Right lobe of liver (tissue), 6 donors: ENCODE measurements at places on chromosomes 4 and X. TPM values are rescaled to one million over a fixed set of nuclear protein-coding genes. Genes with fewer than 3 reads are reported as not detected.

DNA sequence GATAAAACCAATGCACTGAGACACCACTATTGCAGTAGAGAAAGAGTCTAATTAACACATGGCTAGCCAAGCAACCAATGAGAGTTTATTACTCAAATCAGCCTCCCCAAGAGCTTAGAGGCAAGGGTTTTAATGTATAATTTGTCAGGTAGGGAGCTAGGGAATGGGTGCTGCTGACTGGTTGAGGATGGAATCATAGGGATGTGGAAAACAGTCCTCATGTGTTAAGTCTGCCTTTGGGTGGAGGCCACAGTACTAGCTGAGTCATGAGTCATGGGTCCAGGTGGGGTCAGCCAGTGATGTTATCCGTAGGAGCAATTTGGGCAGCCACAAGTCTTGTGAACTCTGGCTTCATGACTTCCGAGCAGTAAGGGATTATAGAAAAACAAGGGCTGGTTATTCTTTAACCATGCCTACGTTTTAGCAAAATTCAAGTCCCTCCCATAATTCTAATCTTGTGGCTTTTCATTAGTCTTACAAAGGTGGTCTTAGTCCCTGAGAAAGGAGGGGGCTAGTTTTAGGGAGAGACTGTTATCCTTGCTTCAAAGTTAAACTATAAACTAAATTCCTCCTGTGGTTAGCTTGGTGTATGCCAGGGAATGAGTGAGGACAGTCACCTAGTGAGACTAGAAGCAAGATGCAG lies 25.1 kb upstream of the PLAC8 start:
- H3K4me1 ChIP-seq: no peaks in the 10 kb centered on the region
- no peak overlapping the region for H3K27ac ChIP-seq
- no peak for DNase-seq
- H3K4me3 ChIP-seq: no peak overlapping the region

DNA sequence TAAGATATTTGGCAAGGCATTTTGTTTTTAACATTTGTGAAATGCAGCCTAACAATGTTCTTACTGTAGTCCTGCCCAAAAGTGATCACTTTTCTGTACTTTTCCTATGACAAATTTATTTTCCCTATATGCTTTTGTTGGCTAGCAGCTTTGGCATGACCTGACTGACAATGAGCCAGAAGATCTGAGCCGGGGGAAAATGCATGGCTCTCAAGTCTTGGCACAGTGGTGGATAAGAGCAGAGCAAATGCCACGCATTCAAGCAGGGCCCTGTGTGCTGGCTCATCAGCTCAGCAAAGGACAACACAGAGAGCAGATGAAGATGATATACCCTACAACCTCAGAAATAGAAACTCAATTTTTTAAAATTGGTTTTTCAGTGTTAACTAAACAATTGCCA lies 187.3 kb downstream of the ANAPC10 start:
- H3K27ac ChIP-seq: no peak overlapping the region
- DNase-seq: no peak
- H3K36me3 ChIP-seq: no peaks in the 10 kb centered on the region

- DNase-seq: no peak
- no peak overlapping the region for H3K4me3 ChIP-seq
- no peaks in the 10 kb centered on the region for H3K4me1 ChIP-seq
- H3K27ac ChIP-seq: no peak overlapping the region
- H3K36me3 ChIP-seq: no peaks in the 10 kb centered on the region
Observed at GRCh38 chr4:147118528-147118927, 172.9 kb upstream of the TTC29 start.

The SLC7A11 gene
- total RNA-seq: 0.07 TPM

The GIMD1 gene
- total RNA-seq: not detected

The PDE6B gene
- 0.69 TPM for total RNA-seq
